ENCODE measurements at places on chromosomes 6 and 20.
A peak's percentile ranks its signal among the peaks of the same experiment; 100 is the strongest.

DNA sequence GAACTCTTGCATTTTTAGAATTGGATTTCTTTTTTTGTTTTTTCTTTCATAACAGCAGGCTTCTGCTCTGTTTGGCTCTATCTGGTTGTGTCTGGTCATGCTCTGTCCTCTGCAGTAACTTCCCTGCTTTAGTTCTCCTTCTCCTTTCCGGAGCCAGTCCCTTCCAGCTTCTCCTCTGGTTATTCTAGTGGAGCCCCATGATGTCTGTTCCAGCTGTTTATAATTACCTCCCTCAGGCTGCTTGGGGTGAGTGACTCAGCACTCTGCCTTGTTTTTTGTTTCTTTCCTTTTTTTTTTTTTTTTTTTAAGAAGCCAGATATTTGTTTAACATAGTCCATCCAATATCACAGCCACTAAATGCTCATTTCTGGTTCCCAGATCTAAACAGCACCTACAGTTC, 409.6 kb downstream of the MAFB start:
- no peak for DNase-seq

- no peak for DNase-seq
These were observed 40.8 kb upstream of the TIAM2 start for GRCh38 chr6:154954347-154954746.

GRCh38 chr6:13710552-13711323, 897 bp downstream of the RANBP9 start:
- no peak for DNase-seq

DNA sequence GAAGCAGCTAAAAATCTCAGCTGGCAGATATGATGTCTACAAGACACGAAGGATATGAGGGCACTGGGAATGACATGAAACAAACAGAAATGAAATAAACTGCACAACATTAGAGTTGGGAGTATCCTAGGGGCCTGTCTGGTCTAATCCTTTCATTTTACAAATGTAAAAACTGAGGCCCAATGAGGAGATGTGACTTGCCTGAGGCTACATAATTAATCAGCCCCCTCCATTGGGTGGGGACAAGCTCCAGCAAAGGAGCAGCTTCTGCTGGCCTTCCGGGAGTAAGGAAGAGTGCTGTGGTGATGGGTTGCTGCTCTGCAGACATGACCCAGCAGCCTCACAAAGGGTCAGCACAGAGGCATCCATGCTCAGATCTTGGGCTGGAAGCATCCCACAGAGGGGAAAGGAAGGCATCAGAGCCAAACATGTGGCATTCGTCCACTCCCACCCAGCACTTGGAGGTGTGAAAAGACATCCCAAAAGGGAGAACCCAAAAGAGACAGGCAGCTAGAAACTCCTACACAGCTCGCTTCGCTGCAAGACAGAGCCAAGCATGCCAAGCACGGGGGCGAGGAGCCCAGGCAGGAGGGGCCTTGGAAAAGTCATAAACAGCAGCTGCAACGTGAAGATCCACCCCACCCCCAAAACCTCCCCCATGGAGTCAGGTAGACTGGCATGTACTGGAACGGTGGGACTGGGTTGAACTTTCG, 183.7 kb downstream of the UNC5CL start:
- DNase-seq: no peak

- no peak for DNase-seq
These were observed 358.1 kb downstream of the RNGTT start for GRCh38 chr6:88605271-88605670.

- DNase-seq: no peak
These were observed 5.0 kb upstream of the LSM14B start for GRCh38 chr20:62117362-62117646.

- no peak for DNase-seq
These were observed 9.6 kb upstream of the CHD6 start for GRCh38 chr20:41627611-41628244.

GRCh38 chr20:62892348-62893304, 31.0 kb upstream of the TCFL5 start:
- no peak for DNase-seq

- no peak for DNase-seq
These were observed 58.0 kb upstream of the MYO6 start for GRCh38 chr6:75691012-75691411.

- peak; percentile 59 for DNase-seq
These were observed at the start of gene TRIM39 for GRCh38 chr6:30326526-30327231. Gene TRIM39, plus strand, starts transcription at chr6:30326927. Its CDS starts 2,391 bp downstream, at chr6:30329318.

DNA sequence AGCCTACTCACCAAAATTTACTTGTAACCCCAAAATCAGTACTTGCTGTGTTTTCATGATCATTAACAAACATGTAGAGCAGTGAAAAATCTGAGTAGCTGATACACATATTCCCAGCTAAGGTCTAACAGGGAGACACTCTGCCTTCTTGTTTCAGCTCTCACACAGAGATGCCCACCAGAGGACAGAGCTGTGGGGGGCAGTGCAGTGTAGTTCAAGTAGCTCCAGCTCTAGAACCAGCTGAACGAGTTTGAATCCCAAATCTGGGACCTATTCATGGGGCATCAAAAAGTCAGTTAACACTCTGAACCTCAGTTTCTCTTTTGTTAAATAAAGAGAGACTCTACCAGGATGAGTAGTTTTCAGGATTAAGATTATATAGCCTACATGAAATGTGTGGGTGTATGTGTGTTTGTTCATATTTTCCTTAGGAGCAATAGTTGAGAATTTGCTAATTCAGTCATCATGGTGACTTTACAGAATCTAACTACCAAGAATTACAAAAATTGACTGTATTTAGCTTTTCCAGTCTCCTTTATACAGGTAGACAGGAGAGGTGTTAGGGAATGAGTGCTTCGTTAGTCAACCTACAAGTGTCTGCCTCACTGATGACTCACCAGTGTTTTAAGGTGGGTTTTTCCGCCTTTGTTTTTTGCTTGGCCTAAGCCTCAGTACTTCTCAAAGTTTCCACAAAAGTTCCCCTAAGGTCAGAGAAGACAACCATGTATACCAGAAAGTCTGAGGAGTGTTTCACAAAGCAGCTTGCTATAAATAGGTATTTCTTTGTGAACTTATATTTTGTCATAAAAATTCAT, 164.0 kb upstream of the RUNX2 start:
- no peak for DNase-seq

GRCh38 chr6:10884245-10884972, 2.4 kb upstream of the SYCP2L start:
- DNase-seq: no peak

DNA sequence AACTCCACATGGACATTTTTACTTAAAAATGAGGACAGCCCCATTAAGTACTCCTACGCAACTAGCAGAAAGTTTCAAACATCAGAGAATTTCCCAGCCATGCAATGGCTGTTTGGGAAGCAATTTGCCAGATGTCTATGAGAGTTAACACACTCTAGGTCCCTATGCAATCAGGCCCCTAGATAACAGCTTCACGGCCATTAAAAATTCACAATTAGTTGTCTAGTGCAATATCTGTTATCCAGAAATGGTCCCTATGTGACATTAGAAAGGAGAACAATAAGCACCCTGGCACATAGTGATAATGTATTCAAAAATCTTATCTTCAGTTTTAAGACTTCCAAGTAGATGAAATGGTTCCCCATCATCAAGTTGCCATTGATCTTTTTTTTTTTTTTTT, 174.3 kb upstream of the NRSN1 start:
- DNase-seq: no peak

DNA sequence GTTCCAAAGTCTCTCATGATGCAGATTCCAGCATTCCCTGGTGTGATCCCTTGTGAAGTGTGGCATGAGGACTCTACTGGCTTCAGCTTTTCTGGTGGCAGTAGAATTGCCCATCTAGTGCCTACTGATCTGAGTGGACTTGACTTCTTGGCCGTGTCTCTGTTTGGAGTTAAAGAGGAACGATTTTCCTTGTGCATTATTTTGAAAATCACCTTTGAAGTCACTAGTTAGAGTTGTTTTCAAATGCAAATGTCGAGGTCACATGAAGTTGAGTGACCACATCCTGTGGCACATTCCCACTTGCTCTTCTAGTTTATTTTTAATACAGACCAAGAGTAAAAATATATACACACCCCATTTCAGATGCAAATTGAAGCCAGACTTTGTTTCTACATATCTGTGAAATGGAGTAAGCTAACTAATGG, 270.7 kb upstream of the TAB2 start:
- no peak for DNase-seq

- no peak for DNase-seq
These were observed 173.9 kb downstream of the LRFN2 start for GRCh38 chr6:40413239-40413638.

GRCh38 chr20:40717343-40717865, 28.4 kb upstream of the MAFB start:
- DNase-seq: no peak

DNA sequence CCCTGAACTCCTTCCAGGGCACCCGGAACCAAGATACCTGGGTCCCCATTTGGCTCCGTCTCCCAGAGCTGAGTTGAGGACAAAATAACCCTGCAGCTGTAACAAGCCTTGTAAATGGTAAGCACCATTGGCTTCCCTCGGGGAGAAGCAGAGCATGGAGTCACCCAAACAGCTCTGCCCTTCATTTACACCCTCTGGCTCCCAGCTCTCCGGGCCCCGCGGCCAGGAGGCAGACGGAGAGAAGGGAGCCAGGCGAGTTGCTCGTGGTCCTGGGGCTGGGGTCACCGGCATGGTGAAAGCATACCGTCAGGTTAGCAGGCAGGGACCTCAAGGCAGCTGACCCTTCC, 2.1 kb downstream of the TFEB start:
- no peak for DNase-seq

- no peak for DNase-seq
These were observed 27.7 kb downstream of the PHF3 start for GRCh38 chr6:63663147-63663955.

DNA sequence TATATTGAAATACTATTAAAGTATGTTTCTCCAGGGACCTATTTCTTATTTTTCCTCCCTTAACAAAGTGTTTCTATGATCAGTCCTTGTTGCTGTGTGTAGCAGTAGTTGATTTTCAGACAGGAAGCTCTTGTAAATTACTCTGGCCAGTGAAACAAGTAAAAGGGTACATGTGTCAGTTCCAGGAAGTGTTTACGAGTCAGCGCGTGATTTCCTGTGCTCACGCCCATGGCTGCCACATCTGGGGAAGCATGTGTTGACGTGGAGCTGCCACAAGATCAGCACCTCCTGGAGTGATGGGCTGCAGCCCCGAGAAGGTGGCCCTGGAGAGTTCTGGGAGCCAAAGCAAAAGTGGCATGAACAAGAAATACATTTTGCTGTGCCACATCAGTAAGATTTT, 38.6 kb upstream of the GGTLC1 start:
- no peak for DNase-seq

GRCh38 chr6:132972971-132973370, 158.6 kb downstream of the RPS12 start:
- DNase-seq: no peak

- no peak for DNase-seq
These were observed 32.5 kb upstream of the DLGAP4 start for GRCh38 chr20:36273414-36274180.

GRCh38 chr20:23415959-23416583, 5.2 kb downstream of the NAPB start:
- no peak for DNase-seq

- no peak for DNase-seq
These were observed 68.6 kb upstream of the FBXL4 start for GRCh38 chr6:99016355-99016754.

GRCh38 chr6:169778646-169779045, 27.2 kb downstream of the ERMARD start:
- DNase-seq: no peak

DNA sequence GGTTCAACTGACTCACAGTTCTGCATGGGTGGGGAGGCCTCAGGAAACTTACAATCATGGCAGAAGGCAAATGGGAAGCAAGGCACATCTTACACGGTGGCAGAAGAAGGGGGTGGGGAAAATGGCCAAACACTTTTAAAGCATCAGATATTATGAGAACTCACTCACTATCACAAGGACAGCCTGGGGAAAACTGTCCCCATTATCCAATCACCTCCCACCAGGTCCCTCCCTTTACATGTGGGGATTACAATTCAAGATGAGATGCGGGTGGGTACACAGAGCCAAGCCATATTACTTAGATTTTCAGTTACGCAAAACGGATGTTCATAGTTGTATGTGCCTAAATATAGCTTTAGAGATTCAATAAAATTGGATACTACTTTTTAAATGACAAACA, 25.6 kb downstream of the CYP39A1 start:
- DNase-seq: no peak

GRCh38 chr6:32146687-32147086, 5.1 kb downstream of the PRRT1 start:
- no peak for DNase-seq

DNA sequence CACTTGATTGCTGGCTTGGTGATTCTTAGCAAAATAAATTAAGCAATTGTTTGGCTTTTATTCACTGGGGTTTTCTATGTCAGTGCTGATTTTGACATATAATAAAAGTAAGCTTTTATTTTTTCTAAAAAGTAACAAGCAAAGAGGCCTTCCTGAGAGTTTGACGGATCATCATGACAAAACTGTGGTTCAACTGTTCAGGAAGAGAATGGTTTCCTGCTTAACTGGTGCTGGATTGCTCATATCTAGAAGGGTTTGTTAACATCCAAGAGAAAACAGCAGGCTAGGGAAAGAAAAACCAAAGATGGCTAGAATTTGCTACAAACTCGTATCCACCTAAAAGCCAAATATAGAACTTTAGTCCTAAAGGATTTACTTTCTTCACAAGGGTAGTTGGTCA, 21.2 kb downstream of the SERPINB1 start:
- DNase-seq: no peak

GRCh38 chr20:47568019-47568418, 66.3 kb downstream of the NCOA3 start:
- no peak for DNase-seq

GRCh38 chr6:88864359-88865054, 98.9 kb downstream of the RNGTT start:
- no peak for DNase-seq

GRCh38 chr20:61184194-61184593, 67.9 kb upstream of the CDH4 start:
- DNase-seq: no peak

Data from D721Med (cell line).